ENCODE measurements at places on chromosomes 2 and 18.

- no peak for DNase-seq
Observed at GRCh38 chr2:104774631-104775030, 79.3 kb upstream of the POU3F3 start.

DNA sequence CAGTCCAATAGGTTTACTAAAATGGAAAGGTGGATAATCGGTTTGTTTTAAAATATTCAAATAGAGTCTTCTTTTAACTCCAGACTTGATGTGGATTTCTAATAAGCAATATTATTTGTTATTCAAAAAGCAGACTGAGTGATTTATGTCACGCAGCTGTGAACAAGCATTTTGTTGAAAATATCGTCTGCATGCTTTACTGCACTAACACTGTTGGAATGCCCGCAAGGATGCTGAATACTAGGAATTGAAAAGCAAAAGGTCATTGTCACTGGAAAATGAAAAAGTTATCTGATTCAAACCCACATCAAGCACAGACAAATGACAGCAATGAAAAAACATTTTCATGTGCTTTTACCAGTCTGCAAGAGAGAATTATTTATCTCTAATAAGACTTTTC is 31.1 kb downstream of the CHN1 start:
- DNase-seq, result no peak

- no peak for DNase-seq
Observed at GRCh38 chr18:53610957-53611356, 613.5 kb downstream of the MBD2 start.

GRCh38 chr2:190980630-190981209 is 33.3 kb downstream of the STAT1 start:
- no peak for DNase-seq

- DNase-seq, result no peak
Observed at GRCh38 chr2:19120941-19121750, 237.3 kb downstream of the OSR1 start.
